ELF-1 (cell line): ENCODE measurements at places on chromosomes 7 and 10.

DNA sequence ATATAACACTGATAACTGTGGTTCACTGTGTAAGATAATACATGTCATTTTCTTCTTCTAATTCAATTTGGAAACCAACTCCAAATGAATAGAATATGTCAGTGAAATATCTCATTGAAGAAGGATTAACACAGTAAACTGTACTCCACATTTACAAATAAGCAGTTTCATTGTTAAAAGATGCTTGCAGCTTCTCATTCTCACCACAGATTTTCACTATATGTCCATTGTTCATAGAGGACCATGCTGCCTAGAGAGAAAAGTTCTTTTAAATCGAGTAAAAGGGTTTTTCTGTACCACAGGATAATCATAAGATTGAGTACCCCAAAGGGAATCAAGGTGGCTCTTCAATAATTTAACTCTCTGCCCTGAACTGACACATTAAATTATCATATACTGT lies 165.5 kb downstream of the LRRN3 start:
- no peak for DNase-seq

GRCh38 chr10:42972946-42973345 lies 103.9 kb upstream of the RET start:
- no peak for DNase-seq

- DNase-seq, result peak; percentile 30
These were observed 47.7 kb downstream of the EGFR start for GRCh38 chr7:55066524-55066923.

DNA sequence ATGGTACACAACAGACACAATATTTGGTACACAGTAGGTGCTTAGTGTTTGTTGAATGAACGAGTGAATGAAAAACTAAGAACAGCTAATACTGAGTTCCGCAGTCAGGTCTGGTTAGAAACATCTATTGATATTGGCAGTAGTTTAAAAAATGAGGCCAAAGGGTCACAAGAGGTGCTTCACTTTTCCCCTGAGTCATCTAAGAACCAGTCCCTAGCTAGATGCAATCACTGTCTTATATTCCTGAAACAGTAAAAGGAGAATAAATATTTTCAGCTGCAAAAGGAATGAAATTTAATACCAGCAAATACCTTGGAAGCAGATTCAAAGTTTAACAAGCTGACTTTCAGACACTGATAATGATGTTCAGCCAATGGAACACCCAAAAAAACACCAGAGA lies 54.5 kb downstream of the SCRN1 start:
- DNase-seq, result no peak

- DNase-seq, result peak; percentile 89
These were observed 24.7 kb downstream of the AOC1 start for GRCh38 chr7:150876817-150877526.

DNA sequence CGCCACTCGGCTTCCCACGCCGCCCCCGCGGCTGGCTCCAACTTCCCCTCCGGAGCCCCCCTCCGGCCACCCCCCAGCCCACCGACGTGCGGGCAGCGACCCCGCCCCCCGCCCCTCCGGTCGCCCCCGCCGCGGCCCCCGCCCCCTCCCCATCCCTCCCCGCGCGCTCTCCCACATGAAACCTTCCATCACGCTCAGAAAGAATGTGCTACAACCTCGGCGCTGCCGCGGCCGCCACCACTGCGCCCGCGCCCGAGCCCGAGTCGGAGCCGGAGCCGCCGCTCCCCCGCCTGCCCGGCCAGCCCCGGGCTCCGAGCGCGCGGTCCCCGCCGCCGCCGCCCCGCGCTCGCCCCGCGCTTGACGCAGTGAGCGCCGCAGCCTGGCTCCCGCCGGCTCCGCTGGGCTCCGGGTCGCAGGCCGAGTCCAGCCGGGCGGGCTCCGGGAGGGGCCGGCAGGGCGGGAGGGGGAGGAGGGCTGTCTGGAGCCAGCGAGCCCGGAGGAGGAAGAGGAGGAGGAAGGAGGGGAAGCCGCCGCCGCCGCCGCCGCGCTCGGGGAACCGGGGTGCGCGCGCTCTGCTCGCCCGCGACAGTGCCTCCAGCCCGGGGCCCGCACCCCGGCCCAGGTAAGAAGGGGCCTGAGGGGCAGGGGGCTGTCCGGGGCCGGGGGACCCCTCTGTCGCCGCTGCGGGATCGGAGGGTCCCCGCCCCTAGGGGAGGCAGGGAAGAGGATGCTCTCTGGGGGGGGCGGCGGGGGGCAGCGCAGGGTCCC lies 4.3 kb upstream of the ELFN1 start:
- no peak for DNase-seq

DNA sequence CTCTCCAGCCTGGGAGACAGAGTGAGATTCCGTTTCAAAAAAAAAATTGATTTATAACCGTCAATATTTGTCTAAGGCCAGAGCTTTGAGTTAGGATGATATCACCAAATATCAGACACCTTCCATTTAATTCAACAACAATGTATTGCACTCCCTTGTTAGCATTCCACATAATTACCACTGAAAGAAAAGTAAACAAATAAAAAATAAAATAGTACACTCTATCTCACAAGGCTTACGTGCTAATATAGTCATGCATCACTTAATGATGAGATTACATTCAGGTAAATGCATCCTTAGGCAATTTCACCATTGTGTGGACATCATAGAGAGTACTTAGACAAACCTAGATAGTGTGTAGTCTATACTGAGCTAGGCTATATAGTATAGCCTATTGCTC lies 127.6 kb upstream of the RHOBTB1 start:
- DNase-seq, result no peak

- DNase-seq, result no peak
These were observed 6.1 kb downstream of the RELN start for GRCh38 chr7:103983201-103983977.
